ENCODE measurements at places on chromosomes 7 and 10.

DNA sequence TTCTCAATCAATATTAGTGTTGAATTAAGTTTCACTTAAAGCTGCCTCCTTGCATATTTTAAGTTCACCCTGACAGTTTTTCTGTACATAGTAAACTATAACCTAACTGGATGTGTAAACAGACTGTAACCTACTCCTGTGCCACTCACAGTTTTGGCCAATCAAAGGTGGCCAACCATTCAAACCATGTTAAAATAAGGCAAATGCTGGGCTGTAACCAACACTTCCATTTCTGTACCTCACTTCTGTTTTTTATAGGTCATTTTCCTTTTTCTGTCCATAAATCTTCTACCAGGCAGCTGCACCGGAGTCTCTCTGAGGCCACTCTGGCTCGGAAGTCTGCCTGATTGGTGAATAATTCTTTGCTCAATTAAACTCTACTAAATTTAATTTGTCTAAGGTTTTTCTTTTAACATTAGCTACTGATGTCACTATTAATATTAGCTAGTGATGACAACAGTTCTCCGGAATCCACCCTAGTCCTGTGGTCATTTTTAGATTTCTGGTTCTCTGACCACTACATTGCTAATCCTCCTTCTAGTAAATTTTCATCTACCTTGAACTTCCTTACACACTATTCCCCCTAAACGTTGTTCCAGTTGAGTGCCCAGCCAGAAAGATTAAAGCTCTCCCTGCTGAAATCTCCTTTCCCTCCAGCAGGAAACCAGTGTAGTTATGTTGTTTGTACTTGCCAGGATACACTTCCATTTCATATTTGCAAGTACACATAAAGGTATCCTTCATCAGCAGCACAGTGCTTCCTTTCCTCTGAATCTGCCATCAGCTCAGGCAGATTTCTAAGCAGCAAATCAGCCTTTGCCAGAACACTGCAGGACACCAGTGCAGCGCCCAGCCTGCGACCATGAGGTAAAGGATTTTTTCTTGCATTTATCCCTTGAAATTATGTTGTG lies 18.6 kb upstream of the IFIT2 start:
- no peak for DNase-seq

DNA sequence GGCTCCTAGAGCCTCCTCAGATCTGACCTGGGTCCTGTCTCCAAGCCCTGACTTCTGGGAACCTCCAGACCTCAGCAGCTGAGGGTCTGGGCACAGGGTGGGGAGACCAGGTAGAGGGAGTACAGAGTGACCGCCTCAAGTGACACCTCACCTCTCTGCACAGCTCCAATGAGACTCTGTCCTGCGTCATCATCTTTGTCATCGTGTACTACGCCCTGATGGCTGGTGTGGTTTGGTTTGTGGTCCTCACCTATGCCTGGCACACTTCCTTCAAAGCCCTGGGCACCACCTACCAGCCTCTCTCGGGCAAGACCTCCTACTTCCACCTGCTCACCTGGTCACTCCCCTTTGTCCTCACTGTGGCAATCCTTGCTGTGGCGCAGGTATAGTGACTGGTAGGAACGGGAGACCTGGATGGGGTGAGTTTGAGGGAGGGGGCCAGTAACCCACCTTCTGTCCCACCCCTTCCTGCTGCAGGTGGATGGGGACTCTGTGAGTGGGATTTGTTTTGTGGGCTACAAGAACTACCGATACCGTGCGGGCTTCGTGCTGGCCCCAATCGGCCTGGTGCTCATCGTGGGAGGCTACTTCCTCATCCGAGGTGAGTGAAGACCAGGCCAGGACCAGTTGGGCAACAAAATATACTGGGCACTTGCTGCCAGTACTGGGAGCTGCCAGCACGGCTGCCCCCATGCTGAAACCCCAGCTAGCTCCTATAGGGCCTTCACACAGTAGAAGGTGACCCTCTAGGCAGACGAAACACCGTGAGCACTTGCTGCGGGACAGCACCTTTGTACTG lies 17.8 kb downstream of the SMO start:
- no peak for DNase-seq

GRCh38 chr10:80081801-80082750 lies 3.6 kb downstream of the TMEM254 start:
- no peak for DNase-seq

DNA sequence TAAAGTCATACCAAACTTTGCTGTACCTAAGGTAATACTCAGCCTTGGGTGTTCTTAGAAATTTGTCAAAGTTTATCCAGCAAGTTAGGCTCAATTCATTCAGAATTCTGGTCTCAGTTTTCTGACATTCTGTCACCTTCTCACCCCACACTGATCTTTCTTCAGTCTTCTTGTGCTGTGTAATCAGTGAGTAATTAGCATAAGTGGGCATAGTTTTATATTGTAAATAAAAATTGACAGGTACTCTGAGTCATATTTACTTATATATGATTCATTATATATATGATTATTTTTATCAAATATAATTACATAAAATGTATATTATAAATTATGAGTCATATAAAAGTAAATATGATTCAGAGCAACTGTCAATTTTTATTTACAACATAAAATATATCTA lies 170.9 kb upstream of the MAGI2 start:
- DNase-seq: no peak

DNA sequence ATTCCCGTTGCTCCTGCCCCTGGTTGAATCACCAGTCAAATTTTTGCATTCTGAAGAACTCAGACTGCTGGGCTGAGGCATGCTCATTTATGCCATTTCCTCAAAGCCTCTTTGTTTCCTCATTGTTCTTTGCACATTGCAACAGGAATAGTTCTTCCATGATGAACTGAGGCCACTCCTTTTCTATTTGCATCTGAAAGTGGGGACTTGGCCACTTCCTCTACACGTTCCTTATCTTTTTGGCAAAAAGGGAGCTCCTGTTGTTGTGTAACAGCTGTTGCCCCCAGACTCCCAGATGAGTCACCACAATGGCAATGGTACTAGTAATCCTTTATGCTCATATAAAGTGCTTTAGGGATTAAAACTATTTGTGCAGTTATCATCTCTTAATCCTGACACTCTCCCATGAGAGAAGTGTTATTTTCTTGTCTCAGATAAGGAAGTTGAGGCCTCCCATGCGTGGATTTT lies 20.1 kb upstream of the ITPRID1 start:
- no peak for DNase-seq

DNA sequence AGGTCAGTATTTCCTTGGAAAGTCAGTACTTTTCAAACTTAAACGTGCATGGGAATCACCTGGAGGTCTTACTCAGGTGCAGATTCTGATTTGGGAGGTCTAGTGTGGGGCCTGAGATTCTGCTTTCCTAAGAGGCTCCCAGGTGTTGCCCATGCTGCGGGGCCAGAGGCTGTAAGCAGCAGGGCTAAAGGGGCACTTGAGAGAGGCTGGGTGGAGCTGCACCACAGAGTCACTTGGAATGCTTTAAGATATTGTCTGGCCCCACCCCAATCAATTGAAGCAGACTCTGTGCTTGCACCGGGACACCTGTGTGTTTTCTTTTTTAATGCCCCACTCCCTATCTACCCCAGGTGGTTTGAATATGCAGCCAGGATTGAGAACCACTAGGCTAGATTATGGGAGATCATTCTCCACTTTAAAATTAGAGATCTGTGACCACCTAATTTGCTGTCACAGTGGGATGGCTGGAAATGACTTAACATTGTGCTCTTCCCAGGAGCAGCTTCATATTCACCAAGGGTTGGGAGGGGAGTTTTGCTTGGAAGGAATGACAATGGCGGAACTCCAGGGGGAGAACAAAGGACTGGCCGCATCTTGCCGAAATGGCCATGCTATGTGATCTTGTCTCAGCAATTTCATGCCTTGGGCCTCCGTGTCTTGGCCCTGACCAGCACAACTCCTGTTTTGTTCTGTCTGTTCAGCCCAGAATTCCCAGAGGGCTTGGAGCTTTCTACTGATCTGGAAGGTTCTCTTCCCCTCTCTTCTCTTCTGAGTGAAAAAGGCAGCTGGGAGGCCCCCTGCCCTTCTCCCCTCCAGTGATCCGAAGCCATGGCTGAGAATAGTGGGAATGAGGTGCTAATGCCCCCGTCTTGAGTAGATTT lies 80.2 kb downstream of the FAM241B start:
- no peak for DNase-seq

- DNase-seq: no peak
Observed at GRCh38 chr7:101841328-101841727, 23.9 kb downstream of the CUX1 start.

DNA sequence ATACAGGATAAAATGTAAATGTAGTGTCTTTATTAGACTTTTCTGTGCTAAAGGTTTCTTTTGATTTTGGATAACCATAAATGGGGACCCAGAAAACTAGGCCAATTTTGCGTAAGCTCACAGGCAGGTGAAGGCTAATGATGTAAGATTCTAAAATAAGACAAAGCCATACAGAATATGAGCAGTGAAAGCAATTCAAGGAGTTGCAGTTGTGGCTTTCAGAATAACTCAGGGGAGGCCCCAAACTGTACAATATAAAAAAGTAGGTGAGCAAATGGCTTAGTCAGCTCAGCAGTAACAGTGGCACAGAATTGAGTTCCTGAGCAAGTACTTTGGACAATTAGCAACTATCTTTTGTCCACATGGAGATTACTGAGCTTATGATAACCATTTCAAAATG lies 81.7 kb upstream of the NRP1 start:
- no peak for DNase-seq

GRCh38 chr10:97882142-97883091 lies 32.8 kb downstream of the GOLGA7B start:
- DNase-seq: peak; percentile 90

- DNase-seq: no peak
Observed at GRCh38 chr10:14707481-14707880, 67.2 kb downstream of the FAM107B start.

GRCh38 chr10:7478727-7479457 lies 68.1 kb upstream of the SFMBT2 start:
- no peak for DNase-seq

GRCh38 chr7:32318300-32319011 lies 171.7 kb downstream of the LSM5 start:
- no peak for DNase-seq

DNA sequence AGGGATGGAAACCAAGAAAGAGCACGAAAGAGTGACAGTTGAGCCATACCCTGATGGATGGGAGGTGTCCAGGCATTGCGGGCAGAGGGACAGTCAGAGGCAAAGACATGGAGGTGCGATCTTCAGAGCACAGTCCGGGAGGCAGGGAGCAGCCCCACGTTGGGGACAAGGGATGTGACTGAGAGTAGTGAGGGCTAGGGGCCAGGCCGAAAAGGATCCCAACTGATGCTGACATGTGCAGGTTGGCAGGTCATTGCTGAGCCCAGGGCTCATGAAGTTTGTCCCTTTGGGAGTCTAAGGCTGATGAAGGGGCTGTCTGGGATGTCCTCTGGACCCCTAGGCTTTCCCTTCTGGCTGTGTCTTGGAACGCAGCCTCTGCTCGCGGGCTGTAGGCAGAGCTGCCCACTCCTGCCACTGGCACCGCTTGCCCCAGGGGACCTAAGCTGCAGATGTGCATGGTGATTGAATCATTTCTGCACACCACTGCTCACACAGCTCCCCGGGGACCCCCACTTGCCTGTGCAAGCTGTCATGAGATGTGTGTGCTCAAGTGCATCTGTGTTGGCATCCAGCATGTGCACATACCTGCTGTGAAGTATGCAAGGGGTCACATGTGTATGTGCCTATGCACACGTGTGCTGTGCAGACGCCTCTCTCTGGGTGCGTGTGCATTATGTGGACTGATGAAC lies 125.1 kb downstream of the ZMIZ1 start:
- no peak for DNase-seq

DNA sequence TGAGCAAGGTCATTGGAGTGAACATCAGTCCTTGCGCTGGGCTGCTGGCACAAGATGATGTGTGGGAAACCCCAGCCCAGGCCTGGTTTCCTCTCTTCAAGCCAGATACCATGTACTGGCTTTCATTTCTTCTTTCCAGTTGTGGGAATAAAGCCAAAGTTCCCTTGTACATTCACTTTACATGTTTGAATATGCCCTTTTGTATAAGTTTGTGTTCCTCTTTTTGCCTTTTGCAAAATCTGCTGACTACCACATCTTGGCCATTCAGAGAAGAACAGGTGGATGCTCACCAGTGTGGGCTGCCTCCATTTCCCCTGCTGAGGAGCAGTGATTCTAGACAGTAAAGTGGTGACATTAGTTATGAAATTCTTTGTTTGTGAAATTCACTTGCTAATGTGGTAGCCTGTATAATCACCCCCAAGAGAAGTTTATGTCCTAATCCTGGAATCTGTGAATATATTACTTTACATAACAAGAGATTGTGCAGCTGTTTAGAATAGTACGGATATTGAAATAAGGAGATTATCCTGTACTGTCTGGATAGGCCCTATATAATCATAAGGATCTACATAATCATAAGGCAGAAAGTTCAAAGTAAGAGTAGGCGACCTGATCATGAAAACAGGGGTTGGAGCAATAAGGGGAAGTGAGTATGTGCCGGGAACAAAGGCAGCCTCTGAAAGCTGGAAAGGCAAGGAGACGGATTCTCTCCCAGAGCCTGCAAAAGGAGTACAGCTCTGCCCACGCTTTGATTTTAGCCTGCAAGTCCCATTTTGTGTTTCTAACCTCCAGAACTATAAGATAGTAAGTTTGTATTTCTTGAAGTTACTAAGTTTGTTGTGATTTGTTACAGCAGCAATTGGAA lies 18.8 kb upstream of the AOAH start:
- no peak for DNase-seq

GRCh38 chr10:111109501-111110242 lies 32.8 kb downstream of the ADRA2A start:
- no peak for DNase-seq

DNA sequence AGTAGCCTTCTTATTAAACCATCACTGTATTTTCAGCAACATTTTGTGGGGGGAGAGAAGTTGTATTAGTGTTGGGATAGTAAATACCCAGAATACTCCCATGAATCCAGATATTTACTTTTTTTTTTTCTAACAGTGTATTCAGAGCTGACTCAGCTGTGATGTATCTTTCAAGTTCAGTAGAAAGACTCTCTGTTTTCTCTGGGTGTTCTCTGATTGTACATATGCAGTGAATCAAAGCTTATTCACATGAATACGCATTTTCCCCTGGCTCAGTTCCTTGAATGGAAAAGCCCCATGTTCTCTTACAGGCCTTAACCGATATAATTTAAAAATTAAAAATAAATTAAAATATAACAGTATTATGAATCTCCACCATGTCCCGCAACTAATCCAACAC lies 1.3 kb downstream of the TFPI2 start:
- no peak for DNase-seq

DNA sequence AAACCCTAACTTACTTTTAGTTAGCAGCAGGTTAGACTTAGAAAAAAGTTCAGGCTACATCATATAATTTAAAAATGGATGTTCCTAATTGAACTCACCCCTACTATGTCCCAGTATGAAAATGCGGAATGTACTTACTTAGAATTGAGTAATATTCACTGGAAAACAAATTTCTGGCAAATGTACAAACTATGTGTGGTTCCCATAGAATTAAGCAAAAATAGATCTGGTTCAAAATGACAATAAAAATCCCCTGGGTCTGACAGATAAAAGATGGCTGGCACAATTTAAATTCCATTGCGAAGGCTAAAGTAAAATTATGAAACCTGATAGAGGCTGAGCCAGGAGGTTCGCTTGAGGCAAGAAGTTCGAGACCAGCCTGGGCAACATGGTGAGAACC lies 42.4 kb upstream of the PRKAR2B start:
- no peak for DNase-seq

GRCh38 chr10:52772623-52773022 lies at the start of gene MBL2:
Gene MBL2, minus strand, starts transcription at chr10:52772784. Its CDS starts 1,149 bp downstream, at chr10:52771635.
- DNase-seq: no peak

- no peak for DNase-seq
Observed at GRCh38 chr7:123774496-123774895, 25.7 kb upstream of the WASL start.

All from SW 1271 (cell line).